ENCODE measurements at places on chromosomes 2 and 18.

GRCh38 chr2:149991576-149991975 is 404.0 kb upstream of the MMADHC start:
- no peak for DNase-seq

- no peak for DNase-seq
Observed at GRCh38 chr2:230205034-230205433, 14.8 kb downstream of the SP110 start.

GRCh38 chr2:71340176-71340575 is 8.6 kb downstream of the ZNF638 start:
- DNase-seq: no peak

DNA sequence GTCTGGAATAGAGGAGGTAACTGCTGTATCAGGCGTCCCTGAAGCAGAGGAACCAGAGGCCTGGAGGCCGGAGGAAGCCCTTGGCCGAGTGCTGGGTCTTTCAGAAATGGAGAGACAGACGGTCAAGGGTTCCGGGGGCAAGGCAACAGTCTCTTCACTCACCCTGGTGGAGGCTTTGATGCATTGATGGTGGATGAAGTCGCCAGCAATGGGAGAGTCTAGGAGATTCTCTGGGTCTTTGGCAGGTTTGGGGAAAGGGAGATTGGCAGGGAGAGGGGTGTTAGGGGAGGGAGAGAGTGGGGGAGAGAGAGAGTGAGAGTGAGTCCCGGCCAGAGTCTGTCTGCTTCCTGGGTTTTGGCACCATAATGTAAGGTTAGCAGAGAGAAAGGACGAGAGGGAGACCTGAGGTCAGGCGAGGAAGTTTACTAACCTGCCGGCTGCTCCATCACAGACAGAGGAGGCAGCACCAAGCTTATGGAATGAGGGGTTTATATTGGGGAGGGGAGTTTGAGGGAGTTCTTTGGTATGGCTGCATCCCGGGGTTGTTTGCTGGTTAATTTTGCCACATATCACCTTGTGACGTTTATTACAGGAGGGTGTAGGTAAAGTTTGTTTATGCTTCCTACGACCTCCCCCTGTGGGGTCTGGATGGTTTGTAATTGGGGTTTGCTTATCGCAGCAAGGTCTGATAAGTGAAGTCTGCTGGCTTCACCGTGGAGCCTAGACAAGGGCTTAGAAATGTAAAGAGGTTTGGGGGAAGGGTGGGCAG is 19.6 kb downstream of the COMMD1 start:
- DNase-seq: no peak

- DNase-seq: no peak
Observed at GRCh38 chr2:199223791-199224190, 233.9 kb downstream of the SATB2 start.

DNA sequence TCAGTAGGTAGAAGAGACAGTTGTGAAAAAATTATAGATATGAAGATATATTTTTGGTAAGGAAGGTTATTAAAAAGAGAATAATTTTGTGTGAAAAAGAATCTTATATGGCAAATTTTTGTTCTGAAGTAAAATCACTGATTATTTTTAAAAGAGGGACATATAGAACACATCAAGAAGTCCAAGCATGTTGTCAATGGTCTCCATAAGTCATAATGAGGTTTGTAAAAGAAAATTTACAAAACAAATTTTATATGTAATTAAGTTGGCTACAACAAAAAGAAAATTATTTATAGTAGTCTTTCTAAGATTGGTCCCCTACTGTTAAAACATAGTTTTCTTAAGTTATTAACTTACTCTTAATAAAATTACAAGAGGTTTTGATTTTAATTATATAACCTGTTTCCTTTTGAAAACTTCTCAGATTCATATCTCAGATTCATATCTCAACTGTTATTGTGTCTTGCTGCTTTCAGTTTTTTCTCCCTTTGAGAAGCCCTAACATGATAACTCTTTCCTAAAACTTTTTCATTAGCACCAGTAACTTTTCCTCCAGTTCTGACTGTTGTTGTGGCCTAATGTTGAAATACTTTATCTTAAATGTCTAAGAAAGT is 81.2 kb downstream of the SH3YL1 start:
- no peak for DNase-seq

GRCh38 chr2:196334710-196335109 is 163.3 kb upstream of the STK17B start:
- no peak for DNase-seq

All from activated CD8-positive, alpha-beta memory T cell treated with anti-CD3 and anti-CD28 coated beads for 1 hour (primary cell).